ENCODE measurements at places on chromosomes 4 and X.
A peak's percentile ranks its signal among the peaks of the same experiment; 100 is the strongest.

DNA sequence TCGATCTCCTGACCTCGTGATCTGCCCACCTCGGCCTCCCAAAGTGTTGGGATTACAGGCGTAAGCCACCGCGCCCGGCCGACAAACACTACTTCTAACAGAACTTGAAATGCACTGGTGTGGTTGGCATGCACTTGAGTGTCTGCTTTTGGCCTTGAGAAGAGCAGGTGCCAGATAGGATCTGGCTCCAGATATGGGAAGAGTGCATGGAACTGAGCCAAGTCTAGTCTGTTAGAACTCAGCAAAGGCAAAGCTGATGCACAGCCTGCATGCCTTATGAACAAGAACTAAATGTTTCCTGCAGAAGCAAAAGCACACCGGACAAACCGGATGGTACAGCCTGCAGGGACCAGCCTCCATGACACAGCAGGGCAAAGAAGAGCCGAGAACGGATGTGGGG is 35.1 kb upstream of the TBL1X start:
- no peak for DNase-seq

DNA sequence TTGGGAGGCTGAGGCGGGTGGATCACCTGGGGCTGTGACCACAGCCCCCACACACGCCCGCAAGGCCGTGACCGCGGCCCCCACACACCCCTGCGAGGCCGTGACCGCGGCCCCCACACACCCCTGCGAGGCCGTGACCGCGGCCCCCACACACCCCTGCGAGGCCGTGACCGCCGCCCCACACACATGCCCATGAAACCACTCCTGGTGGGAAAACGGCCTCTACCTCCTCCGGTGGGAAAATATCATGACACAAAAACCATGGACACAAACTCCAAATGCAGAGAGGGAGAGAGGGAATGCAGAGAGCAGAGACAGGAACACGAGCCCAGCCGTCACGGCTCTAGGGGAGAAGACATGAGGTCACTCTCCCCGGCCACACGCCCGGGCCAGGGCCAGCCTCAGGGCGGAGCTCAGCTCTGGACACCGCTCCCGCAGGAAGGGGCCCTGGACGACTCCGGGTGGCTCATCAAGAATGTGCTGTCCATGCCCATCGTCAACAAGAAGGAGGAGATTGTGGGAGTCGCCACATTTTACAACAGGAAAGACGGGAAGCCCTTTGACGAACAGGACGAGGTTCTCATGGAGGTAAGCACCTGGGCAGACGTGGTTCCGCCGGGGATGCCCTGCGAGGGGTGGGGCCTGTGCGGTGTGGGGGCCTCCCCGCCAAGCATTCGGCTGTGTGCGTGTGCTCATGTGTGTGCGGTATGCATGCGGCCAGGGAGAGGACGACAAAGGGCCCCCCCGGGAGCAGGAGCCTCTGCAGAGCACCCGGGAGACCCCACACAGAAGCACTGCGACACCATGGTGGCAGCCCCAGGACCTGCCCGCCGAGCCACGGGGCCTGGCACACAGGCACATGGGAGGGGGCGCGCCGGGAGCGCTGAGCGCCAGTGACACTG is 17.4 kb downstream of the ATP5ME start:
- peak; percentile 5 for DNase-seq

GRCh38 chrX:57918750-57919436 is 8.6 kb upstream of the ZXDA start:
- DNase-seq: peak; percentile 47

GRCh38 chrX:21153503-21153902 is 220.7 kb upstream of the CNKSR2 start:
- no peak for DNase-seq

Data from retina (tissue), 1 donor.